Tibial nerve (tissue), 4 donors: ENCODE measurements at places on chromosomes 13 and 19. TPM values are rescaled to one million over a fixed set of nuclear protein-coding genes. Genes with fewer than 3 reads are reported as not detected.

The HCN2 gene
- not detected for total RNA-seq

The SBK3 gene
- not detected for total RNA-seq

The ZNF30 gene
- 1.2 TPM for total RNA-seq

The PCSK4 gene
- total RNA-seq = 2.7 TPM

The TPTE2 gene
- not detected for total RNA-seq

The ZNF136 gene
- total RNA-seq = 15.1 TPM

The GPR18 gene
- not detected for total RNA-seq

The ZNF610 gene
- 7.2 TPM for total RNA-seq

The CIC gene
- total RNA-seq = 33.2 TPM

The FCGBP gene
- total RNA-seq = 64.7 TPM

The U2AF2 gene
- total RNA-seq = 242 TPM

The ACP7 gene
- 1.5 TPM for total RNA-seq

The SLITRK5 gene
- total RNA-seq = 9.6 TPM

The DIS3 gene
- total RNA-seq = 28.0 TPM
